Activated T-helper 1 cell treated with anti-CD3 and anti-CD28 coated beads, Interleukin-2, amount 50 U/mL, for 16 hours (primary cell): ENCODE measurements at places on chromosomes 2 and 18.

DNA sequence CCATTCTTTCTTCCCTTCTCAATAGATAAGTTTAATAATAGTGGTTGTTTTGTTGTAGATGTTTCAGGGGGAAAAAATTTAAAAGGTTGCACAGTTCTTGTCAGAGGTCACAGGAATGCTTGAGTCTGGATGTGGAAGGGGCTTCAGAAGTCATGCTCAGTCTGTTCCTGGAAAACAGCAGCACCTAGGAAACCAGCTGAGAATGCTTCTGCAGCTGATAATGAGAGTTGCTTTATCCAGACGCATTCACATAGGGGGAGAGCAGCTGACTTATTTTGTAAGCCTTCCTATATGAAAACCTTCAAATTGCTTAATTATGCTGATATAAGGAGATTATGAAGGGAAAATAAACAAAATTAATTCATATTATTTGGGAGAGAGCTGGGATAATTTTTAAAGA is 235.5 kb downstream of the GULP1 start:
- DNase-seq, result no peak

DNA sequence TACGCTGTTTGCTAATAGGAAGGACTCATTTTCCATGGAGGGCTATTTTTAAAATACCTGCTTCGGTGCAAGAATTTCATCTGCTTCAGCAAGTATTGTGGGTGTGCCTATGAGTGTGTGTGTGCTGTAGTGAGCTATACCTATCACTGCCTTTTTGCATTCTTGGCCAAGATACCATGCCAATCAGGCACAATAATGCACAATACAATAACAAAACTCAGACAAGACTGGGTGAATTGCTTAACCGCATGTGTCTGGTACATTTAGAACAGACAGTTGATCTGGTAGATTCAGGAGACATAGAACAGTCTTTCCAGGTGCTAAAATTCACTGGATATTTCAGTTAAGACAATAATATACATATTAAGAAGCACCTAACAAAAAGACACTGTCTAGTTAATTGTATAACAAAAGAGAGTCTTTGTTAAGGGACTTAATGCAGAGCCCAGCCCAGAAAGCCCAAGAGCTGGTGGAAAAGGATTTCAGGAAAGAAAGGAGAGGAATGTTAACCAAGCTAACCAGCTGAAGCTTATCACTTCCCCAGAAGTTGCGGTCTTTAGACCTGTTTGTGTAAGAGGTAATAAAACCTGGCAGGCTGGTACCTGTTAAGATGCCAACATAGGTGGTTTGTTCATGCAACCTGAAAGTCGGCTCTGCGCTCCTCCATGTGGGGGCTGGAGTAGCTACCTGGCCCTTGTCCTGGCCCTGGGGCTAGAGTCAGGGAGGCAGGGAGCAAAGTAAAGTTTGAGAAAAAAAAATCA is 153.3 kb upstream of the RBMS1 start:
- no peak for DNase-seq

DNA sequence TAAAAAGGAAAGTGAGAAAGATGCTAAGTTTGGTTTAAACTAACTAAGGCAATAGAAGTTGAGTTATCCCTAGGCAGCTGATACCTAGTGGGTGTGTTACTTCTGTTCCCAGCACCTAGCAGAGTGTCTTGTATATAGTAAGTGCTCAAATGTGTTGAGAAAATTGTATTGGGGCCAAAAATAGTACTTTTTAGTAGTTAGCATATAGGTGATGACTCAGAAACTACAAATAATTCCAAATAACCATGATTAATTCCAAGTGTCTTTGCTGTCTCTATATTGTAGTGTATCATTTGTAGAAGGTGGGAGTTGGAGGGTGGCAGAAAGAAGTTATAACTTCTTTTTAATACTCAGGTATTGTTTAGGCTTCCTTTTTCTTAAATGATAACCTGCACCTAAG is 362.7 kb downstream of the RND3 start:
- no peak for DNase-seq

- DNase-seq, result no peak
Observed at GRCh38 chr2:143564419-143564818, 435.2 kb downstream of the ARHGAP15 start.

DNA sequence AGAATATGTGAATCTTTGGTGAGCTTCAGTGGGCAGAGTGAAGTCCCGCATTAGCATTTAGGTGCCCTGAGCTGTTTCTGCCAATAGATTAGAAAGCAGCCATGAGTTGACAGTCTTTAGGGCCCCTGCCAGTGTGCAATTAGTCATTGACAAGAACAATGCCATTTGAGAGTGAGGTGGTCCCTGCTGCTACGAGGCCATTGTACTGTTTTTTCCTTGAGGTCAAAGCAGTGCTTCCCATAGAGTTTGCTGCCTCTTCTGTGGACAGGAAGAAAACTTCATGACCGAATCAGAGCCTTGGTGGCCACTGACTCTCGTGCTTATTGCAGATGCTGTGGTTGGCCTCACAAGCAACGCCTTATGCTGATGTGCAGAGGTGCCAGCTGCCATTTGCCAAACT is 102.7 kb downstream of the SH3BP4 start:
- DNase-seq, result no peak

DNA sequence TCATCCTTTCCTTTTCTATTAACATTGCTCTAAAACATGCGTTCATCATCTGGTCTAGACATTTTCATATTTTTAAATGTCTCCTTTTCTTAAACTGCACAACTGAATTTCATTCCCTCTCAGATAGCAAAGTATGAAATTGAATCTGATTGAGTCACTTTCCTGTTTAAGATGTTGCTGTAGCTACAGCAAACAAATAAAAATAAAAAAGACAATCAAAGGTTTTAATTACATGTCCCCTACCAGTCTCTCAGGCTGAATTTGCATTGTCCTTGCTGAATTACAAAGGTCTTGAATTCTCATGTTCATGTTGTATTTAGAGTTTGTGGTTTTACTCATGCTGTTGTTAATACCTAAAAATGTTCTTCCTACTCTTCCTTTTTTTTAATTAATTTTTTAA is 537.9 kb upstream of the LRATD1 start:
- DNase-seq, result no peak

- no peak for DNase-seq
Observed at GRCh38 chr2:132953771-132954170, 283.8 kb upstream of the LYPD1 start.

DNA sequence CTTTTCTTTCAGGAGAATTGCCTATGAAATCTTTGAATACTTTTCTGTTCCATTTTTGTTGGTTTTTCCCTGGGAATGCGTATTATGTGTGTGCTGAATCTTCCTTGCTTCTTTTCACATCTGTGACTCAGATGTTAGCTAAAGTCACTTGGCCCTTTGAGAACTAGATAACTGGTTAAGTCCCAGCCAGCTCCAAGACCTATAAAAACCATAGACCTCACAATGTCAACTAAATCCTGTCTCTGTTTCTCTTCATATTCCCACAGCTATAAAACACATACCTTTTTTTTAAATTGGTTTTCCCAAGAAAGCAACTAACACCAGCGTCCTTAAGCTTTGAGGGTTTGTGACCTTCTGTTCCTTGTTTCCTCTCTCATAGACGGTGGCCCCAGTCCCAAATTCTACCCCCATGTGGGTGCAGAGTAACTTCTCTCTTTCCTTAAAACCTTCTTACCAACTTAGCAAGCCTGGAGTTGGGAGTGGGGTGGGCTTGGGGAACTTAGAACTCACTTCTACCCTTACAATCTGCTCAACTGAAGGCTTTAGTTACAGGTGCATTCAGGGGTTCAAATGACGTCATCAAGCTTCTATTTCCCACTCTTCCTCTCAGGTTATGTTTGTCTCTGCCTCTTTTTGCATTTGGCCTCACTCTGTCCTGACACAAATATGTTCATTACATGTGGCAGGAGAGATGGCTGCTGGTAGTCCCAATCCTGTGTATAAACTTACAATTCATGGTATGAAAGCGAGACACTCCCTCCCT is 58.1 kb upstream of the TGIF1 start:
- DNase-seq, result no peak

GRCh38 chr2:232581725-232582124 is 31.2 kb downstream of the EIF4E2 start:
- no peak for DNase-seq

DNA sequence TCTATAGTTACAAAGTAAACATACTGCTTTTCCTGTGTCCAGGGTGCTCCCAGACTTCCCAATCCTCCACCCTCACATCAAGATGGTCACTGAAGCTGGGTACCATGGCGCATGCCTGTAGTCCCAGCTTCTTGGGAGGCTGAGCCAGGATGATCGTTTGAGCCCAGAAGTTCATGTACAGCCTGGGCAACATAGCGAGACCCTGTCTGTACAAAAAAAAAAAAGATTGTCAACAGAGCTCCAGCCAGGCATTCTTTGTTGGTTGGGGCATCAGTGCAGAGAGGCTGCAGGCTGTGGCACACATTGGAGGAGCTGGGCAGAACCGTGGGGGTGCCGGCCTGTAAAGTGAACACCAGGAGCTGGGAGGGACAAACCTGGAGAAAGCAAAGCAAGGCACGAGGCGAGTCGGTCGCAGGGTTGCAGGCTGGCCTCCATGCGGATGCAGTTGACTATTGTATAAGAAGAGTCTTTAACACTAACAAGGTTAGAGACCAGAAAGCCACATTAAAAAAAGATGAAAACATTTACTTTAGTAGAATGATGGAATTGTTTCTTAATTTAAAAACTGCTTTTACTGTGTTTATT is 51.8 kb downstream of the ACOXL start:
- DNase-seq, result no peak

GRCh38 chr18:79948719-79949411 is 2.6 kb downstream of the SLC66A2 start:
- no peak for DNase-seq

DNA sequence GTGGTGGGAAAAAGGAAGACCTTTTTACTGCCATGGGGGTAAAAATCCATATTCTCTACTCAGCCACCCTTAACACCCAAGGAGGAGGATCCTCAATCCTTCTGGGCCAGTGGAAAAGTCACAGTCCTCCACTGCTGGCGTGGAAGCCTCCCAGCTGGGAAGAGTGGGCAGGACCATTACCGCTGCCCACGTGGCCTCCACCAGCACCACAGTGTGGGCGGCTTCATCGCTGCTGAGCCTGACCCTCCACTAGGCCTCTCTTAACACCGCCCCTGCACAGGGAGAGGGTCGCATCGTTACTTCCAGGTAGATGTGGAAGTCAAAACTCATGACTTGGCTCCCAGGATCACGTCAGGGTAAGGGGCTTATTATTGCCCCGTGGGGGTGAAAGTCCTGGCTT is 656.5 kb downstream of the SUCLG1 start:
- DNase-seq, result no peak

- no peak for DNase-seq
Observed at GRCh38 chr2:215540658-215541057, 104.8 kb upstream of the FN1 start.

DNA sequence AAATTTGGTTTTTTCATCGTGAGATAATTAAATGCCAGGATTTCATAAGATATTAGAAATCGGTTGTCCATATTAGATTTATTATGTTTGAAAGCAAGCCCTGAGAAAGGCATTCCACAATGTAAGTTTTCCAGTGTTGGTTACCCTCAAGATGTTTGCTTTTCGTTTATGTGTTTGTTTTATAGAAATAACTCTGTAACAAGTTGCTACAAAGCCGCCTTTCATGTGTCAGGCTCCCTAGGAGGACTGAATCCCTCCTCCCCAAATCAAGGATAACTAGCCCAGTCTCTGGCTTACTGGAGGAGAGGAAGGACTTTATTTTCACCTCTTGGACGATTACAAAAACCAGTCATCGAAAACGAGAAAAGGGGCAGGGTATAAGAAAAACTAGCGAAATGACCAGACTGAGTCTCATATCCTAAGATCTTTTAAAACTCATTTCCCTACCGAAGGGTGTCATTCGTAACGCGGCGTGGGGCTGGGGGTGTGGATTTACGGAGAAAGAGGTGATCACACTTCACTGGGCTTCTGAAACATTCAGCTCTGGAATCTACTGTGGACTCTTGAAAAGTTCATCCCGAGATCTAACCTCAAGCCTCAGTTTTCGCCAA is 1.0 kb upstream of the PEX13 start:
- DNase-seq, result no peak

GRCh38 chr2:74739733-74740241 is 85.7 kb downstream of the SEMA4F start:
- no peak for DNase-seq

DNA sequence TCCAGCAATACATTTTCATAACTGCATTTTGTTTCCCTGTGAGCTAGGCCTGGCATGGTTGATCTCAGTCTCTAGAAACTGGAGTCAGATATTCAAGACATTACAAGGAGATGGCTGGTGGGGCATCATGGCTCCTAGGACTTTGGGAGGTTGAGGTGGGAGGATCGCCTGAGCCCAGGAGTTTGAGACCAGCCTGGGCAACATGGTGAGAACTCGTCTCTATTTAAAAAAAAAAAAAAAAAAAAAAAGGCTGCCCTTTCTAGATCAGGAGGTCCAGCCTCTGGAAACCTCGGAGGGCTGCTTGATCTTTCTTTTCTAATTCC is 362 bp upstream of the VAMP8 start:
- DNase-seq, result no peak

- DNase-seq, result no peak
Observed at GRCh38 chr2:65636024-65636423, 203.6 kb upstream of the SPRED2 start.
